ENCODE measurements at places on chromosomes 12 and 14. TPM values are rescaled to one million over a fixed set of nuclear protein-coding genes. Genes with fewer than 3 reads are reported as not detected.

Gene SLC17A8
- not detected for total RNA-seq

Gene CLEC2B
- total RNA-seq: 18.8 TPM

Gene SYCP3
- total RNA-seq: 0.16 TPM

Gene IFNG-AS1
- not detected for total RNA-seq

Gene TXNDC16
- total RNA-seq: 3.6 TPM

Gene TTC7B
- total RNA-seq: 27.2 TPM

Gene MNAT1
- total RNA-seq: 29.9 TPM

Gene KRT6B
- 4.1 TPM for total RNA-seq

Gene PARPBP
- 5.0 TPM for total RNA-seq

Gene REP15
- 2.6 TPM for total RNA-seq

Gene KRT2
- not detected for total RNA-seq

Gene NRL
- total RNA-seq: 1.8 TPM

Gene KITLG
- total RNA-seq: 131 TPM

Gene DNAI7
- total RNA-seq: not detected

Gene TECPR2
- 20.3 TPM for total RNA-seq

Gene RBM25
- total RNA-seq: 37.5 TPM

Gene LPAR5
- not detected for total RNA-seq

Gene KLRB1
- not detected for total RNA-seq

Gene SRRM4
- total RNA-seq: not detected

Gene PPP1R1A
- not detected for total RNA-seq

Gene BCL11B
- 0.36 TPM for total RNA-seq

Gene EPYC
- total RNA-seq: not detected

Gene NPAS3
- total RNA-seq: 1.3 TPM

Gene C12orf56
- total RNA-seq: 0.49 TPM

Gene KCTD10
- 215 TPM for total RNA-seq

Gene KERA
- not detected for total RNA-seq

Gene MDM2
- 147 TPM for total RNA-seq

Gene ESR2
- 0.12 TPM for total RNA-seq

Gene CCND2
- total RNA-seq: 2.7 TPM

Gene TSPAN8
- total RNA-seq: 0.24 TPM

Gene ABCC9
- total RNA-seq: 7.7 TPM

Gene CABP1
- total RNA-seq: 0.32 TPM

Gene HOXC12
- not detected for total RNA-seq

Gene TAS2R14
- total RNA-seq: 2.9 TPM

Gene AMDHD1
- total RNA-seq: under 0.01 TPM

Data from hair follicle dermal papilla cell (primary cell).